ENCODE measurements at places on chromosomes 4 and X.

GRCh38 chr4:96677499-96677898 lies 837.6 kb downstream of the PDHA2 start:
- no peak for DNase-seq

DNA sequence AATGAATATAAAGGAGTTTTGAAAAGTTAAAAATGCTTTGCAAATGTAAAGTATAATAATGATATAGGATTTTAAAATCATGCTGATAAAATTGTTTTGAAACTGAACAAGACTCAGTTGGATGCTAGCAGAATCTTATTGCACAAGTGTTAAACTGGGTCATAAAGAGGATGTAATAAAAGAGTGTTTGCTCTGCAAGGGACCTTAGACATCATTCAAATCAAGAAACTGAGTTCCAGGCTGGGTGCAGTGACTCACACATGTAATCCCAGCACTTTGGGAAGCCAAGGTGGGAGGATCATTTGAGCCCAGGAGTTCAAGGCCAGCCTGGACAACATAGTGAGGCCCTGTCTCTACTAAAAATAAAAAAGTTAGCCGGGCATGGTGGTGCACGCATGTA lies 27.5 kb upstream of the DUSP21 start:
- no peak for DNase-seq

- DNase-seq: no peak
These were observed 25.0 kb downstream of the GYPA start for GRCh38 chr4:144115519-144115918.

- no peak for DNase-seq
These were observed 81.8 kb downstream of the TEX11 start for GRCh38 chrX:70826715-70827114.

DNA sequence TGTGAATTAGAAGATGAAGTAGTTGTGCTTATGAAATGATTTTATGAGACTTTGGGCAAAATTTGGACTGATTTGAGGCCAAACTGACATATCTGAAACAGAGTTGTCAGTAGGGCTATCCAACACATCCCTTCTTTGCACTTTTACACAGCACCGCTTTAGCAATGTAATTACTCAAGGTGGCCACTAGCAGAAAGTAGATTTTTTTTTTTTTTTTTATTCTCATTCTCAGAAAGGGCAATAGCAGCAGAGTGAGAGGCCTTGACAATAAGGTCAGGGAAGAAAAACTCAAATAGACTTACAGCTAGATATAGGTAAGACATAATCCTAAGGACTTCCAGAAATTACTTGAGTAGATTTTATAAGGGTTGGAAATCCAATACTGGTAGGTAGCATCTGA lies 414.3 kb downstream of the NAP1L3 start:
- DNase-seq: no peak

DNA sequence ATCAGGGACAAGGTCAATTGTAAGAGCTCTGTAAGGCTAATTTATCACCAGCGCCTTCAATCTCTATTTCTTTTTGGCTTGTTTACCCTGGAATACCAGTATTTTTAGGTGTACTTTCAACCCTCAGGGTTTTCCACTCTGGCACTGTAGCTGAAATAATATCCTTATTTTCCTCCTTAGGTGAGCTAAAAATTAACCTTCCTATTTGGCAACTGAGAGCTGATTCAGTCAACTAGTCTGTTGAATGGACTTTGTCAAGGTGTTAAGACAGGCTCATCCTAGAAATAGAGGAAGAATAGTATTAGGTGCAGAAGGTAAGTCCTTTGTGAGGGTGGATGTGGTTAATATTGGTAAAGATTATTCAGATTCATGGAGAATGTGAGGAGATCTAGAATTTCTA lies 101.3 kb upstream of the BANK1 start:
- no peak for DNase-seq

- DNase-seq: no peak
These were observed 69.3 kb downstream of the TSC22D3 start for GRCh38 chrX:107706309-107706708.

DNA sequence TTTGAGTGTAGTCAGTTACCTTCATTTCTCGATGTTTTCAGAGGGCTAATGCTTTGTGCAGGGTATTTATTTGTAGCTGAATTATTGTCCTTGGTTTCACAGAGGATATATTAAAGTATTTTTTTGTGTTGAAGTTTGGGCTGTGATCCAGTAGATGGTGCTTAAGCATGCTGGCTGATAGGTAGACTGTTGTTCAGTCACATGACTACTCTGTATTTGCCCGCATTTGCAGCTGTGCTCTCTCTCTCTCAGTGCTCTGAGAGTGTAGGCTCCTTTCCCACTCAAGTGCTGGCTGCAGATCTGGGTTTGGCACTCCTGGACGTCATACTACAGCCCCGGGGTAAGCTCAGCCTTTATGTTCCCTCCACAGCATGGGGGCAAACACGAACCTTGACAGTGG lies 21.7 kb downstream of the RAB40AL start:
- DNase-seq: no peak

GRCh38 chrX:137547291-137547690 lies 18.6 kb upstream of the ZIC3 start:
- DNase-seq: no peak

- DNase-seq: no peak
These were observed 115.6 kb downstream of the LARP7 start for GRCh38 chr4:112752510-112752909.

- peak; percentile 9 for DNase-seq
These were observed 38.7 kb downstream of the ARHGEF9 start for GRCh38 chrX:63746278-63746677.

DNA sequence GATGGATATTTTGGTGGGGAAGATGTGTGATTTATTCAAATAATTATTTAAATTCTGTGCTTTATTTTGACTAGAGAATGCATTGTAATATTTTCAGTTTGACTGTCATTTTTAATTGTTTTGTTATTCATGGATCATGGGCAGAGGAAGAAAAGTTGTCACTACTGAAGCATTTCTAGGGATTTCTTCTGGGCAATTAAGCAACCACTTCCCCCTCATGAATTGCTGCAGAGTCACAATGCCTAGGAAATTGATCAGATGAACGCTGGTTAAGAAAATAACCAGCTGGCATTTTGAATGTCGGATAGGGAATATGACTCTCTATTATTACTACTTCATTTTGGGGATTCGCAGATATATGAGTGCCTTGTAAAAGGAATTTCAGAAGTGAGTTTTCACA lies 283.3 kb downstream of the IL15 start:
- no peak for DNase-seq

GRCh38 chrX:154696676-154697045 lies 43.3 kb upstream of the CTAG2 start:
- DNase-seq: no peak

- no peak for DNase-seq
These were observed 50.4 kb upstream of the PTPN13 start for GRCh38 chr4:86543560-86544309.
